Fibroblast of skin of left quadriceps (primary cell): ENCODE measurements at places on chromosomes 2 and 18.

GRCh38 chr2:234968631-234969305, 17.0 kb downstream of the SH3BP4 start:
- DNase-seq = no peak

DNA sequence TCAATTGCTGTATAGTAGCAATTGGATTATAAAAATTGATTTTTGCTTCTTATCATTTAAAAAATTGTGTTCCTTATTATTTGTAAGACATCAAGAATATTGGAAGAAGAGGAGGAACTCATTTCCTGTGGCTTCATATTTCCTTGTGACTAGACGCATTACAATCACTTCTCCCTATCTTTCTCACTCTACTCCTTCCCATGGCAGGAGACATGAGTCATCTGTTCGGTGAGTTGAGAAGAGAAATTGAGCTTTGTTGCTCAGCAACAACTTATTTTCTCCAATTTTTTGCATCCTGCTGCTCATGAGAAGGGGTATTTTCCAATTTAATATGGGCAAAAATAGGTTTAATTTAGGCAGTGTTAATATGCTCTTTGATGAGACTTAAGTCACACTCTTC, 1783.9 kb downstream of the SUCLG1 start:
- peak; percentile 13 for DNase-seq

DNA sequence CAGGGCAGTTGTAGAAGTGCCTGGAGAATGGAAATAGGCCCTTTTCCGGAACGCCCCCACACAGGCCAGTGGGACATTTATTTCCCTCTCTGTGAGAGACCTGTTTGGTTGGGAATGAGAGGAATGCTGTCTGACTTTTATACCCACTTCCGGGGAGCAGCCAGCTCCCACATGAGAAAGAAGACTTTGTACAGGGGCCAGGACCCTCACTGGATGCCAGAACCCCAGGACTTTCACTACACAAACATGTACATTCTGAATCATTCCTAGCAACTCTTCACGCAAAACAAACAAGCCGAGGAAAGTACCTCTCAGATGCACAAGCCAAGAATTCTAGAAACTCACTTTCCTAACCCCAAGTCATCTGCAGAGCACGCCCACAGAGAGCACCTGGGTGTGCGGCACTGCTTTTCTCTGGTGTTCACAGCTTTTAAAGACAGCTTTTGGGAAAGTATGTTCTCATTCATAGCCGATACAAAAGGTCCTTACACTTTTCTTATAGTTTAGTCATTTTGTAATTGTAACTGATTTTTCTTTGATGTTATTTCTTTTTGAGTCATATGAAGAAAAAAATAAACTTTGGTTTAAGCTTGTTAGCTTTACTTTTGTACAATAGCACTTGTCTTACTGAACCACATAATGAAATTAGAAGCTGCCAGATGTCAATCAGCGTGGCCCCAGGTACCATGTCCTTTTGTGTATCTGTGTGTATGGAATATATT, 856.1 kb upstream of the ID2 start:
- DNase-seq = no peak

GRCh38 chr2:54634021-54634420, 89.4 kb upstream of the EML6 start:
- DNase-seq = no peak

GRCh38 chr2:102033031-102033749, 41.4 kb downstream of the IL1R2 start:
- DNase-seq = peak; percentile 81

DNA sequence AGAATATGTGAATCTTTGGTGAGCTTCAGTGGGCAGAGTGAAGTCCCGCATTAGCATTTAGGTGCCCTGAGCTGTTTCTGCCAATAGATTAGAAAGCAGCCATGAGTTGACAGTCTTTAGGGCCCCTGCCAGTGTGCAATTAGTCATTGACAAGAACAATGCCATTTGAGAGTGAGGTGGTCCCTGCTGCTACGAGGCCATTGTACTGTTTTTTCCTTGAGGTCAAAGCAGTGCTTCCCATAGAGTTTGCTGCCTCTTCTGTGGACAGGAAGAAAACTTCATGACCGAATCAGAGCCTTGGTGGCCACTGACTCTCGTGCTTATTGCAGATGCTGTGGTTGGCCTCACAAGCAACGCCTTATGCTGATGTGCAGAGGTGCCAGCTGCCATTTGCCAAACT, 102.7 kb downstream of the SH3BP4 start:
- no peak for DNase-seq
